DMS153 (cell line): ENCODE measurements at places on chromosomes 16 and 17.

GRCh38 chr16:4801962-4802658 lies at the start of gene ROGDI:
ROGDI (minus strand) TSS chr16:4802633; CDS start chr16:4802571, 62 bp downstream.
- peak; percentile 88 for DNase-seq

DNA sequence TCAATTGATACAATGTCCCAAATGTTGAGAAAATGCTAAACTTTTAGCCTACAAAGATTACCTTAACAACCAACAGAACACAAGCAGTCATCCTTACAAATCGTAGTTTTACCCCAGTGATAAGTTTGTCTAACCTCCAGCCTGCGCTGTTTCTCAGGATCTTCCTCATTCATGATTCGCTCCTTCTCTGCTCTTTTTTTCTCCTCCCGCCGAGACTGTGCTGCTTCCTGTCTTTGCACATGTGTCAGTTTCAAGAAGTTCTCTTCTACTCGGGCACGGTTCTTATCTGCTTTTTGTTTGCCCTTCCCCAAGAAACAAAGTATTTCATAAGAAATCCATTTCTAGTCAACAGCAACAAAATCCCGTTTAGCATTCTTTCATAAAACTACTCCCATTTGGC lies 10.2 kb upstream of the STRADA start:
- DNase-seq = no peak

GRCh38 chr17:82930924-82931698 lies 91.3 kb upstream of the ZNF750 start:
- DNase-seq = no peak

DNA sequence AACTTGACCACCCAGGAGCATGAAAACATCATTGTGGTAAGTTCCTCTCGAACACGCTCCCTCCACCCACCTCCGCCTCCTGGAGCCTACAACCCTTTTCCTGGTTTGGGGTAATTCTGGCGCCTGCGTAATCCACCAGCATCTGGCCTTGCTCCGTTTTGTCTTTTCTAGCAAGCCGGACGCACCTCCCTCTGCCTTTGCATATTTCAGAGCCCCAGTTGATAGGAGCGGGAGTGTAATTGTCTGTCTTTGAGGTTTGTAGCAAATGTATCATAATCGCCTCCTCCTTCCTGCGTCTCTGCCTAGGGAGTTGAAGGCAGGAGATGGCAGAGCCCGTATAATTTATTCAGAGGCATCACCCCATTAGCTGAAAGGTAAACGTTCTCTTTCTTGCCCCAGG lies 121.3 kb upstream of the PLCG2 start:
- DNase-seq = no peak

DNA sequence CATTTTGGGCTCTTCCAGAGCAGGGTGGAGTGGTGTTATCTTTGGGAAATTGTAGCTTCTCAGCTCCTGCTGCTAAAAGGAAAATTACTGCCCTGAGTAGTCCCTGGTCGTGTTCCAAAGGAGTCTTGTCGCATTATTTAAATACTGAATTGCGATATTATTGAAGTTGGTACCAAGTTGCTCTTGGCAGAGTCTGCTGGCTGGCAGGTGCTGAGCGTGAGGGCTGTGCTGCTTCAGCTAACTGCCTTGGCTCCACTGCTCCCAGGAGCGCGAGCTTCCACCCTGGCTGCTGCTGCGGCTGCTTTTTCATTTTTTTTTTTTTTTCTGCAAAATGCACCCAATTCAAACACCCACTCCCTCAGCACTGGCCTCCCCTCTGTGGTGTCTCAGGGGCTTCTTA lies 289.8 kb downstream of the MAF start:
- DNase-seq = no peak

GRCh38 chr17:64599187-64599676 lies 62.9 kb downstream of the SMURF2 start:
- no peak for DNase-seq

GRCh38 chr16:23141959-23142740 lies 7.1 kb downstream of the USP31 start:
- no peak for DNase-seq

- DNase-seq = no peak
Observed at GRCh38 chr17:7984904-7985303, 17.5 kb upstream of the GUCY2D start.

GRCh38 chr16:4954714-4955113 lies 3.4 kb upstream of the SEC14L5 start:
- DNase-seq = no peak

DNA sequence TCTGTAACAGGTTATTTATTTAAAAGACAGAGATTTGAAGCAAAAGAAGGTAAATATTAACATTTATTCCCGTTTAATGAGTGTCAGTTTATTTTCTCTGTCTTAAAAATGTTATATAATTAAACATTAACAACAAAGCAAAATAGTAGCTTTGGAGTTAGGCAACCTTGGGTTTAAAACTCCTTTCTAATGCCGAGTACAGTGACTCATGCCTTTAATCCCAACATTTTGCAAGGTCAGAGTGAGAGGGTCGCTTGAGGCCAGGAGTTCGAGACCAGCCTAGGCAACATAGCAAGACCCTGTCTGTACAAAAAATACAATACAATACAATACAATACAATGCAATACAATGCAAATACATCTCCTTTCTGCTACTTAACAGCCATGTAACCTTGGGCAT lies 128.7 kb downstream of the CHD9 start:
- DNase-seq = no peak

GRCh38 chr16:12126091-12126806 lies 149.7 kb downstream of the SNX29 start:
- DNase-seq = no peak

GRCh38 chr17:47274319-47275069 lies 20.9 kb downstream of the ITGB3 start:
- no peak for DNase-seq
